Activated T-cell treated with anti-CD3 and anti-CD28 coated beads, Interleukin-2, amount 50 U/mL, for 4 hours (primary cell): ENCODE measurements at places on chromosomes 12 and 14. TPM values are rescaled to one million over a fixed set of nuclear protein-coding genes. Genes with fewer than 3 reads are reported as not detected.

DNA sequence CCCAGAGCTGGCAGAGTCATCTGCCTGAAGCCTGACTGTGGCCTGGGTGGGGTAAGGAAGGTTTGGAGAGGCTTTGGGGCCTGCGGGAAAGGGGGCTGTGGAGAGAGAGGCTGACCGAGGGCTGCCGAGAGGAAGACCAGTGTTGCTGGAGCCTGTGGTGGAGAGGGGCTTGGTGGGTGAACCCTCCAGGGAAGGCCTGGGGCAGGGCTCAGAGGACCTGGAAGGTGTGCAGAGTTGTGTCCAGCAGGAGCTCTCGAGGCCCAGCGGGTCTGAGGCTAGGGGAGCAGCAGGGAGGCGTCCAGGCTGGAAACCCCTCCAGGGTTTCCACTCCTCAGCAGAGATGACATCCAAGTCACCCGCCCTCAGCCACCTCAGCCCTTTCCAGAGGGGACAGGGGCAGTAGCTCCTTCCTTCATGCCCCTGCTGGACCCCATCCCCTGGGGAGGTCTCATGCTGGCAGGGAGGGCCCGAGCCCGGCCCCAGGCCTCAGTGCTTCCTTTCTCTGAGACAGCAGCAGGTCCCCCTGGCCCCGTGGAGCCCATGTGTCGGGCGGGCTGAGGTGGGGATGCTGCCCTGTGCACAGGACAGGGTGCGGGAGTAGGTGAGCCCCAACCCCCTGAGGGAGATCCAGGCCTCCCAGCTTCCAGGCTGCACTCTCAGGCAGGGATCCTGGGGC, 8.4 kb downstream of the CEP170B start:
- DNase-seq: no peak

DNA sequence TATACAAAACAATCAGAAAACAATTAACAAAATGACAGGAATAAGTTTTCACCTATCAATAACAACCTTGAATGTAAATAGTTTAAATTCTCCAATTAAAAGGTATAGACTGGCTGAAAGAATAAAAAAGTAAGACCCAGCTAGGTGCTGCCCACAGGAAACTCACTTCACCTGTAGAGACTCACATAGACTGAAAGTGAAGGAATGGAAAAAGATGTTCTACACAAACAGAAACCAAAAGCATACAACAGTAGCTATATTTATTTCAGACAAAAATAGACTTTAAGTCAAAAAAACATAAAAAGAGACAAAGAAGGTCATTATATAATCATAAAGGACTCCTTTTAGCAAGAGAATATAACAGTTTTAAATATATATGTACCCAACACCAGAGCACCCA, 152.4 kb upstream of the PWP1 start:
- DNase-seq: no peak

The GPR135 gene
- 0.84 TPM for total RNA-seq

DNA sequence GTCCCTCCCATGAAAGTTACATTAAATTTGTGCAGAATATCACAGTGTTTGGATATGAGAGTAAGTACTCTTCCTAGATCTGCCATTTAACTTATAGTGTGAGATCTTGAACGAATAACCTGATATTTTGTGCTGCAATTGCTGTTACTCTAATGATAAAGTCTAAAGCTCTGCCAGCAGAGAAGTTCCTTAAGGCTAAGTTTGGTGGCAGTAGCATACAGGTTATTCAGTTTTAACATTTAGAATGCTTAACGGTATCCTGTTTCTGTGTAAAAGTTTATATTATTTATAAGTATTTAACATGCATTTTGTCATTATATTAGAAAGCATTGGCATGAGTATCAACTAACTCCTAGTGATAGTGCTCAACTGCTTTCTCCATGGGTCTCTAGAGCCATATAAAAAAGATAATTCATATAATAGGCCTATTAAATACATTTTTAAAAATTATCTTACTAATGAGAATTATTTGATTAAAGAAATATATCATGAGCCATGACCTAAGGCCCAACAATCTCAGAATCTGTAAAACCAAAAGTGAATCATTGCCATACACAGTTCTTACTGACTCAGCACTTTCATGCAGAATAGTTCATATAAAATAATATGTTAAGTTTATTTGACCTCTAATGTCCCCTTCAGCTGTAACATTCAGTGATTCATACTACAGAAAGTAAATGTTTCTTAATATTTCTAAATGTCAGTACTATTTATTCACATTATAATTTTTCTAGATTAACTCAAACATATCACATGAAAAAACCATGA, 1058.6 kb downstream of the TRHDE start:
- no peak for DNase-seq

The ABCC9 gene
- total RNA-seq: 0.13 TPM

The AKAP6 gene
- 0.76 TPM for total RNA-seq

DNA sequence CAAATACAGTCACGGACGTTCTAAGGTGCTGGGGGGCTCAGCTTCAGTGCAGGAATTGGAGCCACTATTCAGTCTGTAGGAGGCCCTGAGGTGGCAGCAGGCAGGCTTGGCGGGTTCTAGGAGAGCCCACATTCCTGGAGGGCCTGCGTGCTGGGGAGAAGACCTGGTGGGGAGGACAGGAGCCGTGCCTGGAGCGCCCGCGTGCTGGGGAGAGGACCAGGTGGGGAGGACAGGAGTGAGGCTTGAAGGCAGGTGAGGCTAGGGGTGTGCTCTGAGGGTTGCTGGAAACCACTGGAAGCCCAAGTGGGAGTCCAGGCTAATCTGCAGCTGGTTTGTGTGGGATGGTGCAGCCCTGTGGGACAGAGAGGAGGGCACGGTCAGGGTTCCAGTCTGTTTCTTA, 23.1 kb downstream of the RHOF start:
- no peak for DNase-seq

The TMEM229B gene
- total RNA-seq: 4.2 TPM

The SLC39A5 gene
- total RNA-seq: 0.79 TPM

GRCh38 chr12:51819736-51820525, 28.6 kb downstream of the FIGNL2 start:
- DNase-seq: no peak

The DIO2 gene
- not detected for total RNA-seq

GRCh38 chr14:25620515-25620914, 570.6 kb upstream of the STXBP6 start:
- no peak for DNase-seq

DNA sequence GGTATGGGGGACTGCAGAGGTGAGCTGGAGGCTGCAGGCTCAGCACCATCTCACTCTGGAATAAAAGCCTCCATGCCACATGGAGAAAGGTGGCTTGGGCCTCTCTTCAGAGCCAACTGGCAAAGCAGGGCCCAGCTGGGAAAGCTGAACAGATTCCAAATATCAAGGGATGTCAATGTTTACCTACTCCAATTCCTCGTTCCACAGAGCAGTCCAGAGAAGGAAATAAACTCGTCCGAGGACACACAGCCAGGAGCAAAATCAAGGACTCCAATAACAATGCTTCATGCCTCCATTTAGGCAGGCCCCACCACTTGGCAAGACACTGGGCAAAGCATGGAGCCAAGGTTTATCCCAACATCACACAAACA, 36.3 kb upstream of the PNMA1 start:
- DNase-seq: no peak

- no peak for DNase-seq
Observed at GRCh38 chr12:88153959-88154358, 11.9 kb downstream of the TMTC3 start.

DNA sequence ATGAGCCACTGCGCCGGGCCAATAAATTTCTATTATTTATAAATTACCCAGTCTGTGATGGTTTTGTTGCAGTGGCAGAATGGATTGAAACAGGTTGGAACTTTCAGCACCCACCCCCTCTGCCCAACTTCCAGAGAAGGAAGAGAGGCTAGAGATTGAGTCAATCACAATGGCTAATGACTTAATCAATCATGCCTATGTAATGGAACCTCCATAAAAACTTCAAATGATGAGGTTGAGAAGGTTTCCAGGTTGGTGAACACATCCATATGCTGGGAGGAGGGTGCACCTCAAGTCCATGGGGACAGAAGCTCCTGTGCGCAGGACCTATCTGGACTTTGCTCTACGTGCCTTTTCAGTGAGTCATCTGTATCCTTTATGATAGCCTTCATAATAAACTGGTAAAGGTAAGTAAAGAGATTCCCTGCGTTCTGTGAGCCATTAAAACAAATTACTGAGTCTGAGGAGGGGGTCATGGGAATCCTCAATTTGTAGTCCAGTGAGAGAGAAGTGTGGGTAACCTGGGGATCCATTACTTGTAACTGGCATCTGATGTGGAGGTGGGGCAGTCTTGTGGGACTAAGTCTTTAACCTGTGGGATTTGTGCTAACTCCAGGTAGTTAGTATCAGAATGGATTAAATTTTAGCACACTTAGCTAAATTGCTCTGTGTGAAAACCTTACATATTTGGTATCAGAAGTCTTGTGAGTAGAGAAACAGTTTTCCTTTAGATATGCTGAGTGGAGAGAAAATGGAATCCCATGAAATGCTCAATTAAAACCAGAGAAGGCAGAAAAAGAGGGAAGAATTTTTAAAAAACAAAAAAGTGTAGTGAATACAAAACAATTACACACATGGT, 11.7 kb upstream of the NGDN start:
- DNase-seq: no peak

The NYNRIN gene
- total RNA-seq: not detected

GRCh38 chr12:93707836-93708235, 30.7 kb downstream of the CRADD start:
- DNase-seq: no peak

The MGP gene
- total RNA-seq: 0.52 TPM

The CLIP1 gene
- total RNA-seq: 53.1 TPM

DNA sequence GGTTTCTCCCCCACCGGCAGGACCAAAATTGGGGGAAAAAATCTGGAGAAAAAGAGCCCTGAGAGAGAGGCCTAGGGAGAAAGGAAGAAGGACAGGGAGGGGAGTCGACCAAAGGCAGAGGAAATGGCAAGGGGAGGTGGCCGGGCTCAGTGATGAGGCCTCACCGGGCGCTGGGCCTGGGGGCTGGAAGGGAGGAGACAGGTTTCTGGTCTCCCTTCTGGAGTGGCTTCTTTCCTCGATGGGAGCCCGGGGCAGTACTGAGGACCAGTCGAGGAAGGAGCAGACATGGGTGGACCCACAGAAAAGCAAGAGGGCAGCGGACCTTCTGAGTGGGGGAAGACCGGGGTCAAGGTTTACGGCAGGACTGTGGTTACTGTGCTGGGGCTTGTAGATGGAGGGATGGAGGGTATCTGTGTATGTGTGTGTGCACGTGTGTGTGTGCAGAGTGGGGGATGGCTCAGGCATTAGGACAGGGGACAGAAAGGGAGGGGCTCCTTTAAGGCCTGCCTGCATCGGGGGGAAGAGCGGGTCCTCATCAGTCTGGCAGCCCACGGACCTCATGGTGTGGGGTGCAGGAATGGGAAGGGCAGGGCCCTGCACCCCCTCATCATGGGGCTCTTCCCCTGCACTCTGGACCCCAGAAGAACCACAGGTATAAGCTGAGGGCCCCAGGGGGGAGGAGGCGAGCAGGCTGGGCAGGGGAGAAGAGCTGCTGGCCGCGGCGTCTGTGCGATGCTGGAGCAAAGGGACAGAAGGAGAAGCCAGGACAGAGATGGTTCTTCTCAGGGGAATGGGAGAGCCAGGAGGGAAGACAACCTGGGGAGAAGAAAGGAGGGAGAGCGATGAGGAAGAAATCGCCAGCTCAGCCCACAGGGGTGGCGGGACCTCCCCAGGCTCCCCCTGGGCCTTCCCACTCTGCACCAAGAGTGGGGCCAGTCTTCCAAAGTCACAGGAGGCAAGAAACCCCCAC, 15.1 kb upstream of the RPLP0 start:
- no peak for DNase-seq

- peak; percentile 73 for DNase-seq
Observed at GRCh38 chr14:103091041-103091882, 3.3 kb upstream of the EXOC3L4 start.

The MYRFL gene
- not detected for total RNA-seq

The ZBTB25 gene
- 13.1 TPM for total RNA-seq

- DNase-seq: peak; percentile 7
Observed at GRCh38 chr14:60090864-60091519, 731 bp upstream of the PCNX4 start.

DNA sequence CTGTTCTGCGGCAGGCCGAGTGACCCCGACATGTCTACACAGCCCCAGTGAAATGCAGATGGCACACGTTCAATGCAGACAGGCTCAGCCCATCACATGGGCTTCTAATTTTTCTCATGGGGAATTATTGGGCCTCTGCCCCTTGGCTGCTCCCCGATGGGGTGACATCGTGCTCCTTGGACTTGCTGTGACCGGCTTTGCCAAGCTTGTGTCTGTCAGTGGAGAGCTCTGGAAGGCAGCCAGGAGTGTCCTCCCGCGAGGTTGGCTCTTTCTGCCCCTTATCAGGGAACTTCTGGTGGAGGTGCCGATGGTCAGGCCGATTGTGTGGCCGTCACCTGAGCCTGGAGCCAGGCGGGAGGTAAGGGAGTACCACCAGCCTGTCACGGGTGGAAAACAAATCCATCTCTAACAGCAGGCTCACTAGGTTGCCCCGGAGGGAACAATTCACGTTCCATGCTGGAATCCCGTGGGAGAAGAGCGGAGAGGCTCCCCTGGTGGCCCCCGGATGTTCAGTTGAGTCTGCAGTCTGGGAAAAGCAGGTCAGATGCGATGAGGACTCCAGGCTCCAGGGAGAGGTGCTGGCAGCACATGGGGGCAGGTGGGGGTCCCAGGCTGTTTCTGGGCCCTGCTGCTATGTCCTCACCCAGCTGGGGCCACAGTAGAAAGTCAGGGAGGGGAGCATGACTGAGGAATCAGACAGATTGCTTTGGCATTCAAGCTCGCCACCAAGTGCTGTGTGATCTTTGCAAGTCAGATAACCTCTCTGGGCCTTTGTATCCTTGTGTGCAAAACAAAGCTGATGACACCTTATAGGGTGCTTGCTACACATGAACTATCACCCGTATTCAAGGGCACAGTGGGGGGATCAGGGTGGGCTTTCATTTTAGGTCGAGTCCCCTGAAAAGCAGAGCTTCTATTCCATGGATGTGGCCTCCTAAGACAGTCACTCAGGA, 43.2 kb upstream of the EML1 start:
- DNase-seq: no peak

GRCh38 chr14:72420749-72421474, 473.0 kb downstream of the DPF3 start:
- DNase-seq: peak; percentile 64

The C3AR1 gene
- 1.5 TPM for total RNA-seq

GRCh38 chr12:107277855-107278254, 184.5 kb upstream of the CRY1 start:
- DNase-seq: no peak

The KLHL33 gene
- not detected for total RNA-seq

GRCh38 chr12:85803231-85803630, 33.0 kb downstream of the RASSF9 start:
- no peak for DNase-seq

GRCh38 chr12:104643093-104643818, 186.5 kb downstream of the CHST11 start:
- DNase-seq: no peak
